Kidney (tissue), 22 donors: ENCODE measurements at places on chromosomes 3 and 15. TPM values are rescaled to one million over a fixed set of nuclear protein-coding genes. Genes with fewer than 3 reads are reported as not detected.

GRCh38 chr3:66037330-66037985 lies 1.3 kb downstream of the MAGI1 start:
- peak; percentile 81 for DNase-seq

- no peak for DNase-seq
Observed at GRCh38 chr3:171350364-171350763, 109.8 kb downstream of the TNIK start.

The CNTN3 gene
- polyA plus RNA-seq: 3.8 TPM

The SLC22A13 gene
- polyA plus RNA-seq: 9.9 TPM

DNA sequence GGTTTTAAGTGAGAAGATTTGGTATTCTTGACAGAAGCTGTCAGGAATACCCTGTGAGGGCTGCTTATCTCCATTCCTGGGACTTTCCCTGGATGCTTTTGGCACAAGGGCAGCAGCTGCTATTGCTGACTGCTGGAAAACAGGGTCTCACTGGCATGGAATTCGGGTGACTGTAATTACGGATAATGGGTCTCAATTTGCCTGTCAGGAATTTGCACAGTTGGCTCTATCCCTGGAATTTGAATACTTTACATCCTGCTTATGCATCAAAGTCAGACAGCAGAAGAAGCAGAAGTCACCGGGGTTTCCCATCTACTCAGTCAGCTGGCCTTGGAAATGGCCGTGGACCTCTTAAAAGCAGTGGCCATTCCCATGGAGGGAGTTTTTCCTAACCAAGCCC lies 25.9 kb upstream of the AKAP13 start:
- no peak for DNase-seq

The PAQR9 gene
- not detected for polyA plus RNA-seq

GRCh38 chr15:60421544-60421943 lies 23.8 kb upstream of the ANXA2 start:
- DNase-seq: no peak

The SLC22A14 gene
- polyA plus RNA-seq: 0.75 TPM

- no peak for DNase-seq
Observed at GRCh38 chr3:156170571-156170970, 50.2 kb downstream of the KCNAB1 start.

DNA sequence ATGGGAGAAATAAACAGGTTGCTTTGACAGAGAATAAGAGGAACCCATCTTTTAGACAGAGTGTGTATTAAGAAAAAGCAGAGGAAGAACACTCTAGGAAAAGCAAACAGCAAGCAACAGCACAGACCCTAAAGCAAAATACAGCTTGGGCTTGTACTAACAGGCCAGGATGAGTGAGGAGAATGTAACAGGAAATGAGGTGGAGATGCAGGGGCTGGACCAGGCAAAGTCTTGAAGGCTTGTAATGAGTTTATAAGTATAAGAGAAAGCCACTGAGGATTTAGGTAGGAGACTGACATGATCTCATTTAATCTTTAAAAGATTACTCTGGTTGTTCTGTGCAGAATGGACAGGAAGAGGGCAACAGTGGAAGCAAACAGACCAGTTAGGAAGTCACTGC lies 4.9 kb downstream of the UBR1 start:
- DNase-seq: no peak

The CELF6 gene
- polyA plus RNA-seq: 3.8 TPM

The OCA2 gene
- 0.45 TPM for polyA plus RNA-seq

DNA sequence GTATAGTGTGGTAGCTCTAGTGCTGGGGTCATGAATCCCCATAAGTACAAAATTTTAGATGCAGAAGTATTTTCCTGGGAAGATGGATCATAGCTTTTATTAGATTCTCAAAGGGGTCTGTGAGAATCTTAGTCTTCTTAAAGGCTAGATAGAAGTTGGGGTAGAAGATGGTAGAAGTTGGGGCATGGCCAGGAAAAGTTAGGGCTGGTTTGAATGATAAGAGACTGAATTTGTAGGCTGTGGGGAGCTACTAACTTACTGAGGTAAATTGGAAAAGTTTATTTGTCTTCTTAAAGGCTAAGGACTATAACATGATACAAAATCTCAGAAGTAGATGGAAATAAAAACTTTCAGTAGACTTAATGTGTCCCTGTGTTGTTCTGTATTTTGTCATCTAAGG lies 1.6 kb upstream of the UBE2Q2 start:
- no peak for DNase-seq

GRCh38 chr3:10756546-10756945 lies 59.5 kb upstream of the SLC6A11 start:
- DNase-seq: no peak

The CDC25A gene
- 1.6 TPM for polyA plus RNA-seq
